Mammary epithelial cell (primary cell): ENCODE measurements at places on chromosomes 5 and 9. TPM values are rescaled to one million over a fixed set of nuclear protein-coding genes. Genes with fewer than 3 reads are reported as not detected.

DNA sequence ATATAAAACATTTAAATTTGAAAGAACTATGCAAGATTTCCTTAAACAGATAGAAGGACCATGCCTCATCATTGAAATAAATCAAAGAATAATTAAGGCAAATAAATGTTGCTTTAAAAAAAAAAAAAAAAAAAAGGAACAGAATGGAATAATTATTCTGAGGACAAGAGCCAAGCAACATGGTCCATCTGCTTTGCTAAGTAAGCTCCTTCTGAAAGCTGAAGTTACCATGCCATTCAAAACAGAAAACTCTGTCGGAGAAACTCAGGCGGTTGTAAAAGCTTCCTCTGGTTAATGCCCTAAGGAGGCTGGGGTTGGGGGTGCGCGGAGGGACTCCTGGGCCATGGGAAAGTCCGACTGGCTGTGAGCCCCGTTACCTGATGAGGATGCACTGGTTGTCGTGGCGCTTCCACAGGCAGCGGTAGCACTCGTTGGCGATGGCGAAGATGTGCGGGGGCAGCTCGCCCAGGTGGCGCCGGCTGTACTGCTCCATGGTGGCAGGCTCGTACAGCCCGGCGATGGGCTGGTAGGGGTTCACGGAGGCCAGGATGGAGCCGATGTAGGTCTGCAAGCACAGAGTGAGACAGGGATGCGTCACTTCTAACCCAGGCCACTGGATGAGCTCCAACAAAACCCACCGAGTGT, 141.7 kb downstream of the MYO10 start:
- DNase-seq = no peak

DNA sequence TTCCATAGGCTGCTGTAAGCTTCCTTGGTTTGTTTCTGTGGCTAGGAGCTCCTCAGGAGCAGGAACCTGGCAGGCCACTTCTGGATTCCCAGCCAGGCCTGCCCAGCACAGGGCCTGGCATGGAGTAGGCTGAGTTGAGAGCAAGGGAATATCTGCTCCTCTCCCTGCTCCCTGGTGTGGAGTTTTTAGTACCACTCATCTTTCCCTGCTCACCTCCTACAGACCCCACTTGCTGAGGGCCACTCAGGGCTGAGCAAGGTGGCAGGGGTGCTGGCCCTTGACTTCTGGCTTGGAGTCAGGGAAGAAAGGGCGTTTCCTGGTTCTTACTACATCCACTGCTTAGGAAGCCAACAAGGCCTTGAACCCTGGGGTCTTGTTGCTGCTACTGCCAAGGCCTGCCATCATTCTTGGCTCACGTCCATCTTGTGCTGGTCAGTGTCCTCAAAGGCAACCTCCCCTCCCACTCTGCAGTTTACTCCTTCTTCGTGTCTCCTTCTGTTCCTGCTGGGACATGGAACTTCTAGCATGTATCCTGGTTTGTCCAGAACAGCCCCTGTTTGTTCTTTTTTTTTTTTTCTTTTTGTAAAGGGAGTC, 54.9 kb downstream of the PSD2 start:
- no peak for DNase-seq

DNA sequence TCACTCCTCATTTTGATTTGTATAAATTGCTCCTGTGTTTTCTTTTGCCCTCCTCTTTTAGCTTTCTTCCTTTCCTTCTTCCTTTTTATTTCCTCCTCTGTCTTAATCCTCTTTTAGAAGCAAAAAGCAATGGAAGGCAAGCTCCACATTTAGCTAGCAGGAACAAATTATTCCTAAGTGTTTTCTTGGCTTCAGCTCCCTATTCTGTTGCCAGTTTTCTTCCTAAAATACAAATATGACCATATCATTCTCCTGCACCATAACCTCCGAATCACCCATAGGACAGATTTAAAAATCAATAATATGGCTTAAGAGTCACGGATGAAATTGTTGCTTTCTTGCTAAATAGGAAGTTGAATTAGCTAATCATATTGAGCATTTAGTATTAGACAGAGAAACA, 49.4 kb downstream of the GRIN3A start:
- no peak for DNase-seq

DNA sequence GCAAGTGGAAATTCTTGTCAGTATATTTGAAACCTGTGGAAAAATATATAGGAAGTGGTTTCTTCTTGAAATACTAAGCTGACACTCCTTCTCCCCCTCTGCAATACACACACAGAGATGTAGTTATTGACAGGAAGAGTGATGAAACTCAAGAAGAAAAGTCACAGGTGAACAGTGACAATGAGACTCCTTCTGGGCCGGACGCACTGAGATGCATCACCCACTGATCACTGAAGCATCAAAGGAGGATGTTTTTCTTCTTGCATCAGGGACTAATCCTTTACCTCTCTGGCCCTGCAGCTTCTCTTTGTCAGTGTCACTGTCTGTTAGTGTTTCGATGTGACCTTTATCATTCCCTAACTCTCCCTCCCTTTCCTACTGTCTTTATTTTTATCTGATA, 1864.2 kb upstream of the C9orf72 start:
- DNase-seq = no peak

- no peak for DNase-seq
Observed at GRCh38 chr9:121895818-121896544, 197.1 kb downstream of the TTLL11 start.

DNA sequence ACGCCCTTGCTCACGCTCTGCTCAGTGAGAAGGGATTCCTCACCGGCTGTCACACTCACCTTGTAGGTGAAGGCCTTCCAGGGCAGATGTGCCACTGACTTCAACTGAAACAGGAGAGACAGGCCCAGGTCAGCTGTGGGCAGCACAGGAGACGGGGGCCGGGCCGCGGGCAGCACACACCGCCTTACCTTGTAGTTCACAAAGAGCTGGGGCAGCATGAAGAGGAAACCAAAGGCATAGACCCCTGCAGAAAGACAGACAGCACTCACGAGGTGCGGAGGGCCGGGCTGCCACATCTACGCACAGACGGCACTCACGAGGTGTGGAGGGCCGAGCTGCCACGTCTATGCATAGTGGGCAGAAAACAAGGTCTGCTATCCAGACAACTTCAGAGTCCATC, 23.3 kb downstream of the CLPTM1L start:
- DNase-seq = no peak

- peak; percentile 56 for DNase-seq
Observed at GRCh38 chr5:109191153-109191558, 218.6 kb downstream of the PJA2 start.

- DNase-seq = no peak
Observed at GRCh38 chr5:180138976-180139730, 67.6 kb upstream of the RNF130 start.

DNA sequence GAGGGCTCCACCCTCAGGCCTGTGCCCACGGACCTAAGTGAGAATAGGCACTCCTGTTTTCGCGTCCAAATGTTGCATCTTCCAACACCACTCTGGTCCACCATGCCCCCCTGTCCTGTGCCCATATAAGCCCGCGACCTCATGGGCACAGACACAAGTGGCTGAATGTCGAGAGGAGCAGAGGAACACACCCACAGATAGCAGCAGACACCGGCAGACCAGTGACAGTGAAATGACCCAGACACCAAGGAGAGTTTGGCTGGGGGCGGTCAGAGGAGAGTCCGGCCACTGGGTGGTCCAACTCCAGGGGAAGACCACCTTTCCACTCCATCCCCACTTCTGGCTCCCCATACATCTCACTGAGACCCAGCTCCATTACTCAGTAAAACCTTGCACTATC, 161.4 kb upstream of the DAB2 start:
- no peak for DNase-seq

DNA sequence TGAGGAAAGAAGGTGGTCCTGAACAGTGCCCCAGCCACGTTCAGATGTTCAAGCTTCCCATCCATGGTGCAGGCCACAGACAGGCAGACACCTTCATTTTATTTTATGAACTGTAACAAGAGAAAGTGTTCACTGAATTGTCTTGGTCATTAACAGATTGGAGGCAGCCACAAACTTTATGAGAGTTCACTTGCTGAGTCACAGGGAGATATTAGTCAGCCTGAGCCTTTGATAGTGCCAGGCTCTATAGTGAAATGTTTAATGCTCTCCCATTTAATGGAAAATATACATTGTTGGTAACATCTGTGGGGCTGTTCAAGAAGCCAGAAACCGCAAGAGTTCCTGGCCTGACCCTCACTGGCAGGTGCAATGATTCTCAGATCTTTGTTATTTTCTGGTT, 237.0 kb downstream of the TENT4A start:
- no peak for DNase-seq

- DNase-seq = peak; percentile 69
Observed at GRCh38 chr9:28301281-28301680, 728.0 kb upstream of the C9orf72 start.

DNA sequence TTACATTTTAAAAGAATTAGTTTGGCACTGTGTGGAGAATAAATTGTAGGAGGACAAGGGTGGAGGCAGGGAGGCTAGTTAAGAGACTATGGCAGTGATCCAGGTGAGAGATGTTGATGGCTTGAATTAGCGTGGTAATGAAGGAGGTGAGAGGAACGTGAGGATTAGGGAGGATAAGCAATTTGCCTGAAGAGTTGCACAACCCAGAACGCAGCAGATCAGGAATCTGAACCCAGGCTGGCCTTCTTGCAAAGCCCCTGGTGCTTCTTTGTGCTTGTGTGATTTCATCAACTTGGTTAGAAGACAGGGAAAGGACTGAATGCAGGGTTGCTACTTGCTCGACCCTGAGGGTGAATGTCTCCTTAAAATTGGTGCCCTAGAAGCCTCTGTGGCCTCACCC, 6.9 kb upstream of the SCAMP1 start:
- DNase-seq = no peak

- no peak for DNase-seq
Observed at GRCh38 chr5:132422720-132423437, 53.4 kb downstream of the SLC22A5 start.

GRCh38 chr9:20559231-20559890, 62.9 kb downstream of the MLLT3 start:
- peak; percentile 71 for DNase-seq

DNA sequence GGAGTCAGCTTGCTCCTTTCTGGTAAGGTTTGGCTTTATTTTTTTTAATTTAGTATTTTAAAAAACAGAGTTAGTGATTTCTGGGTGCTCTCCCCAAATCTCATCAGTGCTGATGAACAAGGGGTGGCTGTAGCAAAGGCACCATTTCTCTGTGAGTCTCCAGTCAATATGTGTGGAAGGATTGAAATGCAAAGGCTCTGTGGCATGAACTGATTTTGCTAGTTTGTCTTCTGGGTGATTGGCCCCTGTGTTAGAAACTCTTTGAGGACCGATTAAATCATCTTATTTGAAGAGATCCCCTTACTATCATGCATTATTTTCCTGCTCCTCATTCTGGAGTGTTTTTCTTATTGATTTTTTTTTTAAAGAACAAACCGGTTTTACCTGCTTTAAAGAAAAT, 596 bp downstream of the TEK start:
- DNase-seq = no peak

- peak; percentile 48 for DNase-seq
Observed at GRCh38 chr5:80153586-80154126, 102.2 kb downstream of the SERINC5 start.

DNA sequence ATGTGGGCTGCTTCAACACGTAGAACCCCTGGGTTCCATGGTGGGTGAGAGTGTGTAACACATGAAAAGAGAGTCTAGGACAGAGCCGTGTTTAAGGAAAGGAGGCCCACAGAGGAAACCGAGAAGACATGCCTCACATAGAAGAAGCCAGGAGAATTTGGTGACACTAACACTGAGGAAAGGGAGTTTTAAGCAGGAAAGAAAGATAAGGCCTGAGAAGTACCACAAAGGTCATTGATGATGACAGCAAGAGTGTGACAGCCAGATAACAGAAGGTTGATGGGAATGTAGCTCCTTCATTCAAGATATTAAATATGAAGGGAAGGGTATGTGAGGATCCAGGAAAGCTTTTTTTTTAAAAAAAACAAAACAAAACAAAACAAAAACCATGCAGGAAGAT, 72.4 kb upstream of the SPRY4 start:
- no peak for DNase-seq

DNA sequence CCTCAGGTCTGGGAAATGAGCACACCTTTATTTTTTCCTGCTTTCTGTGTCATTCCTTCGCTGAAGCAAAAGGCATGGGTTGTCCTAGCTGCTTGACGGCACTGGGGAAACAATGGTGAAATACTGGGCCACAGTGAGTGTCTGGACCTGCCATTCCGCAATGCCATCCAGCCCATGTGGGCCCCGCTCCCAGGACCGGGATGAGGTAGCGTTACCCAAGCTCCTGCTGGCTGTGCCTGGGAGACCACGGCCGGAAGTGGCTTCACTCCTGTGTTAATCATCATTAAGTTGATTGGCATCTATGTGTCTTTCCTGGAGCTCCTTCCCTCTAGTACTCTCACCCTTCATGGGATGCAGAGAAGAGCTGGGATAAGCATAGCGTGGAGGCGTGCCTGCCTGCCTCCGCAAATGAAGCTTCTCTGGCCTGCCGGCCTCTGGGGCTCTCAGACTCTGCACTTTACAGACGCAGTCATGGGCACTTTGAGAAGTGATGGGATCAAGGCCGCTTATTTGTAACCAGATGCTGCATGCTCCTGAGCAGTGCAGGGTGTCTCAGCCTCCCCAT, 16.5 kb upstream of the SMIM32 start:
- no peak for DNase-seq

DNA sequence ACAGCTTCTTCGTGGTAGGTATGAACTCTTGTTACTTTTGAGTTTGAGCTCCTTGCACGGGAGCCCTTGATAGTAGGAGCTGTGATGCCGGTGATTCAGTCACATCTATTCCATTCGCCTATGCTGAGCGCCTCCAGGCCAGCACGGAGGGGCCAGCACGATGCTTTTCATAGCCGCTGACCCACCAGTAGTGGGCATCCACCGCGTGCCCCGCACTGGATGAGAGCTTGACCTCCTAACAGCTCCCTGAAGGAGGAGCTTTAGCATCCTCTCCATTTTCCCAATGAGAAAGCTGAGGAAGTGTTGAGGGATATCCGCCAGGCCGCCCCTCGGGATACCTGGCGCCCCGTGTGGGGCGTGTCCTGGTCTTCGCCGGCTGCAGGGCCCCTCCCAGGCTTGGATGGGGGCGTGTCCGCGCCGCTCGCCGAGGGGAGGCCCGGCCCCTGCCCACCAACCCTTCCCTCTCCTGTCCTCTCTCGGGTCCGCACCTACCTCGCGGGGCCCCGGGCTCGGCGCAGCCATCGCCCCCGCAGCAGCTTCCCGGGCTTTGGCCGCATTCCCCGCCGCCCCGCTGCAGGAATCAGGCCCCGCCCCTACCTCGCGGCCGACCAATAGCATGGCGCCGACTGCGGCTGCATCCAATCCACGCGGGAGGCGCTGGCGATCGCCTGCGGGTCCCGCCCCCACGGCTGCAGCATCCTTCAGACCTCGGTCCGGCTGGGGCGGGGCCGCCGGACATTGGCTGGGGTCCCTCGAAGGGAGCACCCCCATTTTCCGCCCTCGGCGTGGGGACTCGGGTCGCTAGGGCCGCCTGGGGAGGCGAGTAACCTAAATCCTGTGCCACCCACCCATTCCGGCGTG, at the start of gene PIP5KL1:
Gene PIP5KL1, minus strand, starts transcription at position 547 of the 861 bp plus-strand sequence. Its CDS starts 25 bp downstream, at position 522.
- peak; percentile 71 for DNase-seq

- no peak for DNase-seq
Observed at GRCh38 chr9:71322311-71322710, 200.9 kb upstream of the TRPM3 start.

Gene TMEM252
- total RNA-seq = not detected in 2 replicates

Gene ACOT12
- not detected for total RNA-seq

Gene PLAC8L1
- not detected for total RNA-seq

Gene EFNA5
- total RNA-seq = 21.6 and 27.0 TPM in 2 replicates

Gene FAM221B
- total RNA-seq = not detected in 2 replicates

Gene ZFYVE16
- total RNA-seq = 32.1 and 37.1 TPM in 2 replicates

Gene DND1
- 0.67 TPM for total RNA-seq

Gene SH3TC2
- total RNA-seq = 57.8 TPM

Gene CDHR2
- 0.21 TPM in 1 of 2 replicates, not detected in the other for total RNA-seq

Gene RPL35
- 1,657 TPM for total RNA-seq

Gene ADGRD2
- 0.50 TPM for total RNA-seq

Gene ADAMTS6
- 47.5 and 67.4 TPM in 2 replicates for total RNA-seq

Gene ASPN
- 0.17 TPM for total RNA-seq

Gene PHF24
- total RNA-seq = 0.24 and 0.67 TPM in 2 replicates

Gene PRELID2
- 6.9 and 12.1 TPM in 2 replicates for total RNA-seq

Gene GRXCR2
- total RNA-seq = not detected in 2 replicates
